Activated naive CD8-positive, alpha-beta T cell treated with anti-CD3 and anti-CD28 coated beads for 36 hours (primary cell): ENCODE measurements at places on chromosomes 7 and 10. TPM values are rescaled to one million over a fixed set of nuclear protein-coding genes. Genes with fewer than 3 reads are reported as not detected.
A peak's percentile ranks its signal among the peaks of the same experiment; 100 is the strongest.

DNA sequence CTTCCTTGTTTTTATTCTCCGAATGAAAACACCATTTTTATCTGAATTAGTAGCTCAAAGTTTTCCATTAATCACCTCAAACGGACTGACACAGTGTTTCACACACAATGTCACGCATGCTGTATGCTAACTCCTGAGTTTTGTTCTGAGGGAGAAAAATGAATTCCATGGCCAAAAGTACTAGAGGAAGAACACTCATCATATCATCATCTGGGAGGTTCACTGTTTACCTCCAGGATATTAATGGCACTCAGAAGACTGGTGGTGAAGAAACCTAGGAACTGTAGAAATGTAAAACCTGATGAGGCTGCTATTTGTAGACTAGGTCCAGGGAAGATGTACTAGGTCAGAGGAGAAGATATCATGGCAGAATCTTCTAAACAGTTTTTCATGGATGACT, 395.6 kb upstream of the ETV1 start:
- no peak for DNase-seq

- DNase-seq, result no peak
Observed at GRCh38 chr7:67841896-67842295, 845.3 kb downstream of the TYW1 start.

DNA sequence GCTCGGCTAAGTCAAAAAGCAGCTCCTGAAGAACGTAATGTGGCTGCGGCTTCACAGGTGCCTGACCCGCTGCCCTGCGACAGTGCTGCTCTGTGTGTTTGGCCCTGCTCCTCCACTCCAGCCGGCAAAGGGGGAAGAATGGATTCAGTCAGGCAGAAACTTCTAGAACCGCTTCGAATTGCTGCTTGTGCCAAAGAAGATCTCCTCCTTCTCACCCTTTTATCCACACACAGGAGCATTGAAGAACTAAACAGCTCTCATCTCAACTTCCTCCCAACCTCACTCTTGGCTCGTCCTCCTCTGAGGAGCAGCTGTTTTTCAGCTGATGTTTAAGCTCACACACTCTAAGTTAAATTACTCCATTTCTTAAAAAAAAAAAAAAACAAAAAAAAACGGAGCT, 651.4 kb downstream of the INHBA start:
- DNase-seq, result no peak

GRCh38 chr7:98681951-98682350, 64.9 kb downstream of the NPTX2 start:
- no peak for DNase-seq

DNA sequence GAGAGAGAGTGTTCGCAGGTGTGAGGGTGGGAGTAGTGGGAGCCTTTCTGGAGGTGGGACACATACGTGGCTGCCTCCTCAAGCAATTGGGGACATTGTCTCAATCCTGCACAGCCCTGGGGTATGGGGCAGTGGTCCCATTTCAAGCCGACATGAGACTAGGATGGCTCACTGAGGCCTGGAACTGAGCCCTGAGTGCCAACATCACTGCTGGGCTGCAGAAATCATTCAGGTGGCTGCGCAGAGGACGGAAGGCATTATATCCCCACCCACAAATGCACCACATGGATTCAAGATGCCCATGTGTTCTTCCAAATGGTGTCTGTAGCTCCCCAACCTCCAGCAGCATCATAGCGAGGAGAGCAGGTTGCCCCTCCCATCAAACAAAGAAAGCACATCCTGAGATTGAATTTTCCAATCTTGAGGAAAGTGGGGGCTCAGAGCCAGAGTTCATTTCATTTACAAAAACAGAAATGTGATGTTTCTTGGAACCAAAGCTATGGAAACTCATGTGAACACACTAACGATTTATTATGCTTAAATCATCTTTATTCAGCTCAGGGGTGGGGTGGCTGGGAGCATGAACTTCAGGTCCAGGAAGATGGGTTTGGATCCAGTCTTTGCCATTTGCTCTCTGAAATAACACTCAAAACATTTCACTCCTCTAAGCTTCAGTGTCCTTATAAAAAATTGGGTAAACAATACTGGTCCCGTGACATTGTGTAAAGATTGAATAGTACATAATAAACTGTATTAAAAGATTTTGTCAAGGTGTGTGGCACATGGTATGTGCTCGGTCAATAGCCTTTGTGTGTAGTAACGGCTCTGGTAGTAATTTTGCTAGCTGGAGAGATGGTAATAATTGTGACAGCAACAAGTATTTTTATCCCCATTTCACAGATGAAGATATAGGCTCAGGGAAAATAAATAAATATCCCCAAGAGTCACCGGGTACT, 4.6 kb downstream of the SFTPA2 start:
- no peak for DNase-seq

DNA sequence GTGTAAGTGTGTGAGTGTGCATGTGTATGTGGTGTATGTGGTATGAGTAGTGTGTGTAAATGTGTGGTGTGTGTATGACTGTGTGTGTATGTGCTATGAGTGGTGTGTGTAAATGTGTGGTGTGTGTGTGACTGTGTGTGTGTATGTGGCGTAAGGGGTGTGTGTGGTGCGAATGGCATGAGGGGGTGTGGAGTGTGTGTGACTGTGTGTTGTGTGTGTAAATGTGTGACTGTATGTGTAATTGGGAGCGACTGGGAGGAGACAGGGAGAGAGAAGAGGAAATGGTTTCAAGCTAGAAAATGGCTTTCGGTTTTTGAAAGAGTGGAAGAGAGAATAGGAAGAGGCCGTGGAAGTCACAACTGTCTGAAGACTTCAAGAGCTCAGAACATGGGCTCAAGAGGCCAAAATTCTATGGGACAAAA, 23.6 kb upstream of the GATAD1 start:
- no peak for DNase-seq

DNA sequence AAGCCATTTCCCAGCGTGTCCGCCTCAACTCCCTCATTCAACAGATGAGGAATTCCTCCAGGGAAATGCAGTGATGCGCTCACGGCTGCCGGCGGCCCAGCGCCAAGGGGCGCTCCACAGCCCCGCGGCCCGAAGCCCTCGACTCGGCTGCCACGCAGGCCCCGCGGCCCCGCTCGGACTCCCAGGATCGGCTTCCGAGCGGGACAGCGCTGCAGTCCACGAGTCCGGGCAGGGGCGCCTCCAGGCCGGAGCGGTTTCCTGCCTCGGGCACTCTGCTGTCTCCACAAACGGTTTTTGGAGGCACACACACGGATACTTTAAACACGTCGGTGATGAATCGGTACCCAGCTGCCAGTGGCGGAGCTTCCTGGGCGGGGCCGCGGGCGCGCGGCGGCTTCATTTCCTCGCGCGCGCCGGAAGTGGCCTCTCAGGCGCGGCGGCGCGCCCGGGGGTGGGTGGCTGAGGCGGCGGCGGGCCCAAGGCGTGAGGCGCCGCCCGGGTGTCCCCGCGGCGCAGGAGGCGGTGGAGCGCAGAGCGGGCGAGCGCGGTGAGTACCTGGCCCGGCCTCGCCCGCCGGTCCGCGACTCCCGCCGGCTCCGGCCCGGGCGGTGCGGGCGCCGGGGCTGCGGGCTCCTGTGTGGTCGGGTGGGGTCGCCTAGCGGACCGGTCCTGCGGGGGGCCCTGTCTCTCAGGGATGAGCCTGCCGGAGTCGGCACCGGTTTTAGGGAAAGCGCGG, at the start of gene CSGALNACT2:
Gene CSGALNACT2, plus strand, starts transcription at position 425 of the 736 bp plus-strand sequence. CDS start 16,705 bp downstream, outside the sequence.
- peak; percentile 92 for DNase-seq

DNA sequence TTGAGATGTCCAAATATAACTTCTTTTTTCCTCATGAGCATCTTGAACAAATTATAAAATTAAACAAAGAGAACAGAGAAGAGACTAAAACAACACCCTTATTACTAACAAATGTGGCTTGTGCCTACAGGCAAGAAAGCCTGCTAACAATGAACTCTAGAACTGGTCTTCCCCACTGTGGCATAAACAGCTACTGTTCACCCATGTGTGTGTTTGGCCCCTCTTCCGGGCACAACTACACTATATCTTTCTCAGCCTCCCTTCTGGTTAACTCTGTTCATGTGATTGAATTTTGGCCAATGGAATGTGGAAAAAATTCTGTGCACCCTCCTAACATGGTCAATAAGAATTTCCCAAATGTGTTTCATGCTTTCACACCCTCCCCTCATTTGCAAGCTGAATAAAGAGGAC, 117.0 kb downstream of the KBTBD2 start:
- DNase-seq, result no peak

DNA sequence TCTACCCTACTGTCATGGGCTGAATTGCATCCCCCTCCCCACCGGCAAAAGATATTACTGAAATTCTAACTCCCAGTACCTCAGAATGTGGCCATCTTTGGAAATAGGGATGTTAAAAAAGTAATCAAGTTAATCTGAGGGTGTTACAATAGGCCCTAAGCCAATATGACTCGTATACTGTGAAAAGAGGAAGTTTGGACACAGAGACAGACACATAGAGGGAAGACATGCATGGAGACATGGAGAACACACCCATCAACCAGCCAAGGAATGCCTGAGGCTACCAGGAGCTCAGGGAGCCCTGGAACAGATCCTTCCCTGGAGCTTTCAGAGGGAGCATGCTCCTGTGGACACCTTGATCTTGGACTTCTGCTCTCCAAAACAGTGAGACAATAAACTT, 138.2 kb upstream of the ADO start:
- no peak for DNase-seq

ELAPOR2 gene
- 1.6 TPM for total RNA-seq

DNA sequence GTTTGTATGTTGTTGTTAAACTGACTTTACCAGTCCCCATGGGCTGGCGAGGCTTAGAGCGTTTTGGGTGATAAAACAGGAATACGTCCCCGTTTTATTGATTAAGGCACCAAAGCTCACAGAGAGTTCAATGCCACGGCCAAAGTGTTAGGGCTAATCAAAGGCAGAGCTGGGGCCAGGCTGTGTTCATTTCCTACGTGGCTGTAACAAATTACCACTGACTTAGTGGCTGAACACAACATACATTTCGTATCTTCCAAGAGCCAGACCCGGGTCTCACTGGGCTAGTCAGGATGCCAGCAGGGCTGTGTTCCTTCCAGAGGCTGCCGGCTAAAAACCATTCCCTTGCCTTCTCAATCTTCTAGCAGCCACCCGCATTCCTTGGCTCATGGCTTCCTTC, 94.4 kb upstream of the HABP2 start:
- DNase-seq, result no peak

CYCS gene
- 409 TPM for total RNA-seq

DNA sequence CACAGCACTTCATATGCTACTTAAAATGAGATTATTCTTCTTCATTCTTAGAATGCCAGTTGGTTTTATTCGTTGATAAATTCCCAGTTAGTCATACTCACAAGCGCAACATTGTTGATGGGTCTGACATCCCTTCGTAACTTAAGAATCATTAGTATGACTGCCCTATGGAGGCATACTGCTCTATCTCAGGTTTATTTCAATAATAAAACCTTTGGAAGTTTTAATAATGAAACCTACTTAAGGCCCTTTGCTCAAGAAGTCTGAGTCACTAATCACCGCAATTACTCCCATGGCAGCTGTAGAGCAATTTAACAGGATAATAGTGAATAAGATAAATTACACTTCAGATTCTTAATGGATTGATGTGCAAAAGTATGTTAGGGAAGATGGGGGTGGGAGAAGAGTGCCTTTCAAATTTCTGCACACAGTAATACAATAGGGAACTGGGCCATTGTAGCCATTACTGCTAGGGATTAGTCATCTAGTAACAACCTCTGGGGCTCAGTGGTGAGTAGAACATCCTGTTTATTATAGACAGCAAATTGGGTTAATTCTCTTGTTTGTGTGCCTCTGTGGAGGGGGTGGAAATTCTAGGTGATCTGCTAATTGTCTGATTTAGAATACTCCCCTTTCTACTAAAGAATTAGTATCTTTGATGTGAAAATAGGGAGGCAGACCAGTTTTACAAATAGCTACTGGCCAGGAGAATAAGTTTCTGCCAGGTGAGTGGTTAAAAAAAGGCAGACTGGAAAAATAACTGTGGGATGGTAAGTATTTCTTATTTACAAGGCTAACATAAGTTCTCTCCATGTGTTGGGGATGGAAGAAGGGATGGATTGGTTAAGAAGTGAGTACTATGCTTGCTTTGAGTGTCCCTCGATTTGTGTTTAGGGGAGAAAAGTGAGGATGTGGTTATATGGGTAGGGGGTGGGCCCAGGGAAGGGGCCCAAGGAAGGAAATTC, 74.5 kb upstream of the VKORC1L1 start:
- no peak for DNase-seq

HOXA5 gene
- not detected for total RNA-seq

DNA sequence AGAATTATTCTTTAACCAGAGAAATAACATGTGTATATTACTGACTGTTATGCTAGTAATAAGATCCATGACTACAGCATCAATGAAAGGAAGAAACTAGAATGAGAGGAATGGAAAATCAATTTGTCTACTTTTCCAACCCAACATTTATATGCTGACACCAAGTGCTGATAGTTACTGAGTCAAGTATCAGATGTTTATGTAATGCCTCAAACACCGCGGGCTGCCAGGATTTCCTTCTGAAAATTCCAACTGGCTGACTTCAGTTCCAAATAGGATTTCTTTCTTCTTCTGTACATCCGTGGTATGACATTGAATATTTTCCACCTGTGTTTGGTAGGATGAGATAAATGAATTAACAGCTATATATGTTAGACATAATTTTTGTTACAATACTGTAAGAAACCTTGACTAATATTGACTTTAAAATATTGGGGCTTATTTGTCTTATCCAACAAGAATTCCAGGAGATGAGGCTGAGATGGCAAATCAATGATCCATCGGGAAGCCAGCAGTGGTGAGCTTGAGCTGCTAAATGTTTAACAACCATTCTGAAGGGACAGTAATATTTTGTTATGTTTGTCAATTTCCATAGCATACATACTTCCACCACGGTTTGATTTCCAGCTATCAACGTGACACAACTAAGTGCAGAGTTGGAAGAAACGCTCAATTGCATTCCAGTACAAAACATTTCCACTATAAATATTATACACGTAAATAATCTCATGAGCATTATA, 435.2 kb upstream of the AUTS2 start:
- no peak for DNase-seq

DNA sequence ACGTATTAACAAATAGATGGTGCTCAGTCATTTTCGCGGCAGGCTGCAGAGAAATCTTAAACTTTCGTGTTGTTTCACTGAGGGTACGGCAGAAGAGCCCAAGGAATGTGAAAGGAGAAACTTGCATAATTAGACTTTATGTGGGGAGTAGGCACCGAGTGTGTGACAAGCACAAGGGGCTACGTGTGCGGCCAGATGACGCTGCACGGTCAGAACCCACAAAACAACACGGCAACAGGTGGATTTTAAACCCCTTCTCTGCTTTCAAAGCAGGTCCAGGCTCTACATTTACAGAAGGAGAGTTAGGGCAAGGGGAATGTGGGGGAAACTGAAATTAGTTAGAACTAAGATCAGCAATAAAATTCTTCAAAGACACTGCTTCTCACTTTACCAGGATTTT, 392 bp upstream of the UCN3 start:
- DNase-seq, result no peak

SYNPO2L gene
- not detected for total RNA-seq

GRCh38 chr10:6563075-6563474, 17.0 kb downstream of the PRKCQ start:
- peak; percentile 71 for DNase-seq

FKBP6 gene
- total RNA-seq, result not detected

NDUFB8 gene
- 311 TPM for total RNA-seq

DNA sequence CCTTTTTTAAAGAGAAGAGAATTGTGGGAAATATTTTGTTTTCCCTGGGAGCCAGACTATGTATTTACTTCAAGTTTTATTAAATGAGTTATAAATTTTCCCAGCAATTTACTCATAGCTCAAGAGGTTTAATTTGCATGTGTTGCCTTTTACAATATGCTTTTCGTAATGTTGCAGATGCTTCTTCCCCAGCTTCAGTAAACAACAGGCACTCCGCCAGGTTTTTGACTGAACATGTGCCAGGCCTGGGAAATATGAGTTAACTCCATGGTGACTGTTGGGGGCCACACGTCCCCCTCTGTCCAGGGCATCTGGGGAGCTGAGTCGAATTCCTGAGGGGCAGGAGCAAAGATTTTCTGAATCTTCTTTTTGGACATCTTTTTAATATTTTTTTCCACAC, 545.7 kb downstream of the LRMDA start:
- DNase-seq, result no peak
